ENCODE measurements at places on chromosomes 3 and 15.

DNA sequence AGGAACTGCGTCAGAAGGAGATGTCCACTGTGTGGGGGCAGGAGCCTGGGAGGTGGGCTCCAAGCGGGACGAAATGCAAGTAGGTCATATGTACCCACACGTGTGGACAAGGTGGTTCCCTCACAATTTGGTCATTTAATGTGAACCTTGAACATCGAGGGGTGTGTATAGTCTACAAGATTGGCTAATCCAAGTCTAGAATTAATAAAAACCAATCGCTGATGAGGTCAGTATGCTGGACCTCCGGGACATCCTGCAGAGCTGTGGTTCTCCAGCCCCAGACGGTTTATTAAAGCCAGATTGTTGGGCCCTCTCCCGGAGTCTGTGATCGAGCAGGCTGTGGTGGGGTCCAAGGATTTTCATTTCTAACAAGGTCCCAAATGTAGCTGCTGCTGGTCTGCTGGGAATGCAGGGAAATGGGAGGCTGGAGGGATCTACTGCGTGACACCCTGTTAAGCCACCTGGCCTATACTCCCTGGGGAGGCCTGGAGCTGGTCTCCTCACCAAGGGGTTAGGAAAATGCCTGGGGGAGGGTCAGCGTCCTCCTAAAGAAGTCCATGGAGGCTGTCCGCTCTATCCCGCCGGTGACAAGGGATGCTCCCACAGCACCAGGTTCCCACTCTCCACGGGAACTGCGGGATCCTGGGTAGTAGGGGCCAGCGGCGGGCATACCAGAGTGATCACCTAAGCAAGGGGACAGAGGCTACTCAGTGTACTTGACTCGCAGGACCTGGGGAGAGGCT lies 25.1 kb downstream of the PCSK6 start:
- DNase-seq = no peak

DNA sequence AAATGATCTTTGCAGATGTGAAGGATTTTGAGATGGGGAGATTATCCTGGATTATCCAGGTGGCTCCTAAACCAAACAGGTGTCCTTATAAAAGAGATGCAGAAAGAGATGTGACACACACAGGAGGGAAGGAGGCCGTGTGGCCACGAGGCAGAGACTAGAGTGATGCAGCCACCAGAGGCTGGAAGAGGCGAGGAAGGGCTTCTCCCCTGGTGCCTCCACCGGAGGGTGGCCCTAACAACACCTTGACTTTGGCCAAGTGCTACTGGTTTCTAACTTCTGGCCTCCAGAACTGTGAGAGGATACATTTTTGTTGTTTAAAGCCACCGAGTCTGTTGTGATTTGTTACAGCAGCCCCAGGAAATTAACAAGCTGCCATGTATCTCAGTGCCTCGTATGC lies 127.1 kb downstream of the ASB7 start:
- no peak for DNase-seq

- DNase-seq = no peak
Measured at GRCh38 chr3:57224856-57225255, 2.7 kb upstream of the APPL1 start.

DNA sequence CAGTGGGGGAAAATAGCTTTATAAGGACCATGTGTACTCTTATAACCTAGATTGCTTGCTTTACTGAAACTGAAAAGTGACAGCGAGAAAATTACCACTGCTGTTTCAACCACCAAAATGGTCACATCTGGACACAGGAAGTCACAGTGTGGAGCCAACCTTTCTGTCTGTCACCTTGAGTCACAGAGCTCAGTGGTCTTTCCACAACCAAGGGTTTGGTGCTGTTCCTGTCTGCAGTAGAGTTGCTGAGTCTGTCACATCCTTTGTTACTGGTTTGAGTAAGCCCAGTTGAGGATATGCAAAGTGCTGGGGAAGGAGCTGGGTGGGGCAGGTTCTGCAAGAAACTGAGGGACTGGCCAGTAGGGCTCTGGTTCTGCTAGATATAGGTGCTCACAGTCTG lies 139.1 kb upstream of the EIF1B start:
- no peak for DNase-seq

GRCh38 chr15:65204236-65204930 lies 6.9 kb downstream of the CILP start:
- DNase-seq = no peak

- no peak for DNase-seq
Measured at GRCh38 chr3:188058569-188059184, 95.3 kb upstream of the LPP start.

DNA sequence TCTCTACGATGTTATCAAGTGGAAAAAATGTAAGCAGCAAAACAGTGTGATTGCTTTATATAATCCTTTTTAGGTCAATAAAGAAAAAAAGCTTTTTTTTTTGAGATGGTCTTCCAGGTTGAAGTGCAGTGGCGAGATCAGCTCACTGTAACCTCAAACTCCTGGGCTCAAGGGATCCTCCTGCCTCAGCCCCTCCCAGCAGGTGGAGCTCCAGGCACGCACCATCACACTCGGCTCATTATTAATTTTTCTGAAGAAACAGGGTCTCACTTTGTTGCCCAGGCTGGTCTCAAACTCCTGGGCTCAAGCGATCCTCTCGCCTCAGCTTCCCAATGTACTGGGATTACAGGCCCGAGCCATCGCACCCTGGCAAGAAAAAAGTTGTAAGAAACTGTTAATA lies 17.3 kb downstream of the RNF168 start:
- peak; percentile 9 for DNase-seq

- no peak for DNase-seq
Measured at GRCh38 chr3:78351334-78351733, 1311.4 kb downstream of the ROBO2 start.

- DNase-seq = no peak
Measured at GRCh38 chr3:162704238-162704637, 1207.6 kb downstream of the OTOL1 start.

DNA sequence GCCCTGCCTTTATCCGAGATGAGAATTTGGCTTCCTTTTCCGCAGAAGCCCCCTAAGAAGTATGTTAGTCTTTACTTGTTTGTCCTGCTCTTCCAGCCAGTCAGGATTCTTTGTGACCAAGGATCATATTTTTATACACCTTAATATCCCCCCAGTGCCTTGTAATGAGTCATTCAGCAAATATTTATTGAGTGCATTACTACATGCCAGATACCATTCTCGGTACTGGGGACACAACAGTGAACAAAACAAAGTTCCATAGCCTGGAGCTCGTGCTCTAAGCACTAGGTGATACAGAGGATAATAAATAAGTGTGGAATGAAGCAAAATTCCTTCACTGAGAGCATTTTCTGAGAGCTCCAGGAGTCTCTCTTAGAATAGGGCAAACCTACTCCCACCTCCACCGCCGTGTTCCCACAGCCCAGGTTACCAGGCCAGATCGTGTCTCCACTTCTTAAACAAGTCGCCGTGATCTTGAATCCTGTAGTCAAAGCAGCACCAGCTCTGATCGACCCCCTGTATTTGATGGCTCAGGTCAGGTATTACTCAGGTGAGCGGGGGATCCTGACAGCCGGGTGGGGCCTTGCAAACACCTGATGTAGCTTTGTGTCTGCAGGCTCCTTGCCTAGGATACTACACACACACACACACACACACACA lies 18.5 kb downstream of the TTC21A start:
- peak; percentile 44 for DNase-seq

- DNase-seq = no peak
Measured at GRCh38 chr3:48411606-48412374, 18.1 kb downstream of the PLXNB1 start.

GRCh38 chr3:184658223-184658928 lies 53.5 kb downstream of the MAGEF1 start:
- DNase-seq = no peak

GRCh38 chr3:186221760-186222378 lies 113.0 kb upstream of the ETV5 start:
- no peak for DNase-seq

- DNase-seq = no peak
Measured at GRCh38 chr15:79366691-79367090, 55.8 kb downstream of the TMED3 start.

- DNase-seq = no peak
Measured at GRCh38 chr3:168752339-168752738, 656.6 kb upstream of the GOLIM4 start.

DNA sequence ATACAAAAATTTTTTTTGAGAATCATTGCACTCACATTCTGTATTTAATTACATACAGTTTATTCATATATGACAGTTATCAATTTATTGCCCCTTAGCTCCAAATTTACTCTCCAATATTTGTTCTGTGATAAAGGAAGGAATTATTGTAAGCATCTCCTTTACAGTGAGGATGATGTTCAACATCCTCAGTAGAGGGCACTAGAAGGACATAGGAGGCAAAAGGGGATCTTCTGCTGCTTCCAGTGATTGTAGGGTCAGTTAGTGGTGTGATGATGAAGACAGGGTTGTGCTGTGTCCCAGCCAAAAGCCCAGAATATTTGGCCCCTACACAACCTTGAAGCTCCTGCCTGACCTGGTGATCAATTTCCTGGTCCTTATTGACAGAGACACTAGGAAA lies 89.9 kb upstream of the DCBLD2 start:
- peak; percentile 10 for DNase-seq

DNA sequence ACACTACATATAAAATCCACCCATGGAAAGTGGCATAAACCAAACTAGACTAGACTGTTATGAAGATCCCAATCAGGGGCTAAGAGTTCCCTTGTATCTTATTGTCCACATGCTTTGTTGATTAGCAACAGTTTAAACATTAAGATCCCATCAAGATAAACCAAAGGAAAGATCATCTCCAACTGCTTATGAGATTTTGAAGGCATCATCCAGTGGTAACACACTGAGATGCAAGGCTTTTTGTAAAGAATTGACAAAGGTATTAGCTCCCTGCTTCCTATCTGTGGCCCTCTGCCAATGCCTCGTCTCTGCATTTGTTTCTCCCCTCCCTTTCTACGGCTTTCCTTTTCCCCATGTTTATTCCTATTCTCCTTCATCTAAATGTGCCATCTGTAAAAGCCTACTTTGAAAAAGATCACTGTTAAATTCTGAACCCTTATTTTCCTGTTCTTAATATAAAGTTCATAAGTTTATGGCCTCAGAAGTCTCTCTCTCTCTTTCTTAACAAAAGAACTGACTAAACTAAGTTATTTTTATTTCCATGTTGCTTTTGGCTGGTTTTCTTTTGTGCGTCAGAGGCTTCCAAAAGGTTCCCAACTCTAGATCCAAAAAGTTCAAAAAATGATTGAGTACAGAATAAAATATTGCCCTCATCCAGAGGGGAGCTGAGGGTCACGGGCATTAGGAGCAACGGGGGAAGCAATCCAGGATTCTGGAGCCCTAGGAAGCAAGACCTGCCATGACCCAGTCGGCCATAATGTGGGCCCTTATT lies 5.5 kb downstream of the PLD1 start:
- DNase-seq = no peak

DNA sequence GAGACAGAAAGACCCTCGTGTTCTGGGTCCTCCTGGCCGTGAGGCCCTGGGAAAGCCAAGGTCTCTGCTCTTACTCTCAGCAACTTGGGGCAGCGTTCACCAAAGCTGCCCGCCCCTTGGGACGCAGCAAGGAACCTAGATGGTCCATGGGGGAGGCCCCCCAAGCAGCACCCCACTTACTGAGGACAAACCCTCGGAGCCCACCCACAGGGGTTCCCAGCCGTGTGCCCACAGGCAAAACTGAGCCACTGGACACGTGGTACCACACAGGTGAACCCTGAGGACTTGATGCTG lies 166.2 kb upstream of the IQSEC1 start:
- no peak for DNase-seq

DNA sequence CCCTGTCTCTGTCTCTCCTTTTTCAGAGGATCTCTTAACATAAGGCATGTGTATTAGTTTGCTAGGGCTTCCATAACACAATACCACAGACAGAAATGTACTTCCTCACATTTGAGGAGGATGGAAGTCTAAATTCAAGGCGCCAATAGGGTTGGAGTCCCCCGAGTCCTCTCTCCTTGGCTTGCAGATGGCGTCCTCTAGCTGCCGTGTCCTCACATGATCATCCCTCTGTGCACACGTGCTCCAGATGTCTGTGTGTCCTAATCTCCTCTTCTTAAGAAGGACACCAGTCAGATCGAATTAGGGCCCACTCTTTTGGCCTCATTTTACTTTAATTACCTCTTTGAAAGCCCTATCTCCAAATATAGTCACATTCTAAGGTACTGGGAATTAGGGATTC lies 23.0 kb upstream of the BFSP2 start:
- DNase-seq = no peak

GRCh38 chr3:85481411-85482212 lies 522.8 kb downstream of the CADM2 start:
- no peak for DNase-seq

DNA sequence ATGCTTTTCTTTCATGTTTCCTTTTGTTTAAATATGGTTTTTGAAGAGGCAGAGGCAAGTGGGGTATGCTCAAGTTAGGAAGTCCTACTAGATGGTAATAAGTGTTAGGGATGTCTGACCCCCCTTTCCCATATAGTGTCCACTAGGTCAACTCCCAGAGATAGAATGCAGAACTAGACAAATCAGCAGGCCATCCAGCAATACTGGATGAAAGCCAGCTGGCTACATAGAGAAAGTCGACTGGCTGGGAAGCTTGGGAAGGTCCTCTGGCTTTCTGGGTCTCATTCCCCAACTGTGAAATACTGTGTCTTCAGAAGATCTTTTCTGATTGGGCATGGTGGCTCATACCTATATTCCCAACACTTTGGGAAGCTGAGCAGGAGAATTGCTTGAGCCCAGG lies 113.8 kb downstream of the SNRK start:
- DNase-seq = no peak

GRCh38 chr3:125161607-125162219 lies 50.8 kb downstream of the SLC12A8 start:
- no peak for DNase-seq

- DNase-seq = no peak
Measured at GRCh38 chr3:148615382-148615781, 82.3 kb upstream of the AGTR1 start.

DNA sequence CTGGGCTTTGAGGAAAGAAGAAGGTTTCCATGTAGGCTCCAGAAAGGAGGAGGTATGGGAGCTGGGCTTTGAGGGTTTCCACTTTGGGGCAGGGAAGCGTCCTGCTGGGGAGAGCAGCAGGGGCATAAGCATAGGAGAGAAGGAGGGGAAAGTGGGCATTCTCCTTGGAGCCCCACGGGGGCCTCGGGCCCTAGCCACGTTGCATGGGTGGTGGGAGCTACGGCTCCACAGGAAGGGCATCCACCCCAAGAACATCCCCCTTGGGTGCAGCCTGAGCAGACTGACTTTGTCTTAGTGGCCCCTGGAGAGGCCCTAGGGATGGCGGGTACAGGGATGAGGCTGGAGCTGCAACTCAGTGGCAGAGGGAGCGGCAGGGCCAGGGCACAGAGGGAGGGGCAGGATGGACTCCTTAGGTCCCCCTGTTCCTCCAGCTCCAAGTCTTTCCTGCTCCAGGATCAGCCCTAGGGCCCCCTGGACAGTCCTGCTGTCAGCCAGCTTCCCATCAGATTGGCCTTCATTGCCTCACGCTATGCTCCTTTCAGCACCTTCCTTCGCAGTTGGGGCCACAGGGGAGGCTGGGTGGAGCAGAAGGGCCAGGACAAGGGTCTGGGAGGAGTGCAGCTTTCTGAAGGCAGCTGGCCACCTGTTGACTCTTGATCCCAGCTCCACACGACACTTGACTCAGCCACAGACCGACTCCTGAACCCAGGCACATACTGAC lies 22.9 kb downstream of the PRR20G start:
- DNase-seq = no peak

All from ACHN (cell line).